Astrocyte of the hippocampus (primary cell): ENCODE measurements at places on chromosomes 12 and 14.

DNA sequence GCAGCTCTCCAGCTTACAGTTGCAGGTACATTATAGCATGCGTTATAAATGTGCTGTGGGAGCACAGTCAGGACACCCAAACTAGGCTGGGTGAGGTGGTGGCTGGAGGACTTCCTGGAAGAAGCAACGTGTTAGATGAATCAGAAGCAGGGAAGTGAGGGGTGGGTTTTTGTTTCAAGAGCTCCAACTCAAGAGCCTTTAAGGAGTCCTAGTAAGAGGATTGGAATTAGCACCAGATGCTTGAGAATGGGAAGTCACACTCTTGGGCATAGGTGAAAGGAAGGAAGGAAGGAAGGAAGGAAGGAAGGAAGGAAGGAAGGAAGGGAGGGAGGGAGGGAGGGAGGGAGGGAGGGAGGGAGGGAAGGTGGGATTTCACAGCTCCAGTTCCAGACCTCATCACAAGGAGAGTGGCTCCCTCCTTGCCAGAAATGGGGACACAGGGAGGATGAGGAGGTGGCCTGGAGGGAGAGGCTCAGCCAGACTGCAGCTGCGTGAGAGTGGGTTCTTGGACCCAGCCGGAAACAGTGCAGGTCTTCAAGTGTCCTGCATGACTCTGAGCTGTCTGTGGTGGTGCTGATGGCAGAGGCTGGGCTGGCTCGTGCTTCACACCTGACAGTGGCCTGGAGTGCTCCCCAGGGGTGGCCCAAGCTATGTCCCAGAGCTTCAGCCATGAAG, 115.7 kb upstream of the GSC start:
- no peak for DNase-seq

DNA sequence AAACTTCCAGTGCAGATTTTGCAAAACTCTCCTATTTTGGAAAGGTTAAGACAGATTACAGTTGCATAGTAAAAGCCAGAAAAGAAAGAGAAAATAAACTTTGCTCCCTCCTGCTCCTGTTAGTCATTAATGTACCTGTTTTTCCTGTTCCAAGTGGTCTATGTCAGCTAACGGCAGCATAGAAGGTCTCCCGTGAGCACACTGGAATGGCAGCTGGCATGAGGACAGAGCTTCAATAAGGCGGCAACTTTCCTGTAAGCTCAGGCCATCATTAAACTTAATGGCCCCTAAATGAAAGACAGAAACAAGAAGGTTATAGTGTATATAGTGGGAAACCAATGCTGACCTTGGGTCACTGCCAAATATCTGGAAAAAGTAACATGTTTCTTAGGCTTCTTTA, 16.0 kb downstream of the EIF2B2 start:
- no peak for DNase-seq

DNA sequence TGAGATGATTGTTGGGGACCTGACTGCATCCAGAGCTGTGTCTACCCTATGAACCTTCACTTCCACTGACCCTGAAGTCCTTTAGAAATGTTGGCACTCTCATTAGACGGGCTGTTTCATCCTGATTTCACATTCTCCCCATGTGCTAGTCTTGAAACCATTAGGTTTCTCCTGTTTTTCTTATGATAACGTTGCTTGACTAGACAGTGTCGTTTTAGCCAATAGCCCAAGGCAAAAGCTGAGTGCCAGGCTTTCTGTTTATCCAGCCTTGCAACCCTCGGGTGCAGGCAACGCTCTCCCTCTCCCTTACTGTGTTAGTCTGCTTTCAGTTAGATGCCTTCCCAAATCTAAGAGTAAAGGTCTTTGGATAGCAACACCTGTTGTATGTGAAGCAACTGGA, 30.1 kb downstream of the DACT1 start:
- no peak for DNase-seq

GRCh38 chr14:33039311-33039710, 100.6 kb downstream of the NPAS3 start:
- DNase-seq: peak; percentile 30

DNA sequence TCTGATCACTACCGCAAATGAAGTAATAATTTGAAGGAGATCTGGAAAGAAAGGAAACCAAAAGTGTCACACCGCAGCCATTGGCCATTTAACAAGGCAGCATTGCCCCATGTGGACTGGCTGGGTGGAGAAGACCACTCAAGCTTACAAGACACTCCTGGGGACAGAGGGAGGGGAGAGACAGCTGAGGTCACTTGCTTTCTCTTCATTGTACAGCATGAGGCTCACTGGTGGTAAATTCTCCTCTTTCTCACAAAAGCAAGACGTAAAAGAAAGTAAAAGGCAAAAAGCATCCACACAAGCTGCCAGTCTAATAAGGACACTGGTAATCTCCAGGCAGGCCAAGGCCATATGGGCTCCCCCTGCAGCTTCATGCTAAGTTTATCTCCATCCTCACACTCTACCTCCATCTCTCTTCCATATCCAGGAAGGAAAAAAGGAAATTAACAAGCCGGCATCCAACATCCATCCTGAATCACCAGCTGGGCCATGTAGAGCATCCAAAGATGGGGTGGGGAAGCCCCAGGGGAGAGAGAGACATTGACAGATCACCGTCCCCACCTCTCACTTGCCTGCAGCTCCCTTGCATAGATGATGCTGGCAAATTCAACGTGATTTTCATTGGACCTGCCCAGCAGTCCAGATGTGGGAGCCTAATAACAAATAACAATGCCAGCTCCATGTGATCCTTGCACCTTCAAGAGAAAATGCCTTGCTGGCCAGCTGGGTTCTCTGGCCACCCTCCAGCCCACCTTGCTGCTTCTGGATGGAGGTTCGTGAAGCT, 100.6 kb downstream of the DPF3 start:
- no peak for DNase-seq

DNA sequence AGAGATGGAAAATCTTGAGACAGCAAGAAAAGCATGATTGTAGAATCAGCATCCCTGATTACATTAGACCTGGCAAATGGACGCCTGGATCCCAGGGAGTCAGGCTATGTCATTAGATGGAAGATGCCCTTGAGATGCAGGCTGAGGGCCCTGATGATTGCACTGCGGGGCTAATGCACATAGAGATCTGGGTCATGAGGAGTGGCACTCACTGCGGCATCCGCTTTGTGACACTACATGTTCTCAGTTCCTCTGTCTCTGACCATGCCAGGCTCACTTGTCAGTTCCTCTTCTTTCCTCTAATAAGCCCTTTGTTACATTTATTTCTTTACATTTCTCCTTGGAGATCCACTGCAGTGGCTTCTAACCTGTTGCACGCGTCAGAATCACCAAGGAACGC, 70.1 kb upstream of the GPATCH2L start:
- no peak for DNase-seq

DNA sequence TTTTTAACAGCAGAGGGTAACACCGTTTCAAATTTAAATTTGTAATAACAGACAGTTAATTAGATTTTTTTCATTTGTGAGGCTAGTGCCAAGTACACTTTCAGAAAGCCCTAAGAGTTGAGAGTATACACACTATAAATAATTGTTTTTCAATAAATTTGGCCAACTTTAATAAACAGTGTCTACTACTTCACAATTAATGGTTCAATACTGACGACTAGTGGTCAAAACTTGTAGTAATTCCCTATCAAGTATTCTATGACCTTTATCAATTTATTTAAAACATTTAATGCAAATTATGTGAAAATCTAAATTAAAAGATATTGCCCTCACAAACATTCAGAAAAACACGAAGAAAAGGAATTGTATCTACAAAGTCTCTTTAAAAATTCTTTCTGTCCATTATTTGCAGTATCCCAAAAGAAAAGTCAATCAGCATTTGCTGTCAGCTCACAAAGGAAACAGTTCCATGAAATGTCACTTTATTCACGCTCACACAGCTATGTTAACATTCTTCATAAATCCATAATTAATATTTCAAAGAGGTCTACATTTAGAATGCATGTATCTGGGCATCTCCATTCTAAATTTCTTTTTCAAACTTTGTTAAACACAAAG, 91.2 kb downstream of the CEP128 start:
- DNase-seq: peak; percentile 65

DNA sequence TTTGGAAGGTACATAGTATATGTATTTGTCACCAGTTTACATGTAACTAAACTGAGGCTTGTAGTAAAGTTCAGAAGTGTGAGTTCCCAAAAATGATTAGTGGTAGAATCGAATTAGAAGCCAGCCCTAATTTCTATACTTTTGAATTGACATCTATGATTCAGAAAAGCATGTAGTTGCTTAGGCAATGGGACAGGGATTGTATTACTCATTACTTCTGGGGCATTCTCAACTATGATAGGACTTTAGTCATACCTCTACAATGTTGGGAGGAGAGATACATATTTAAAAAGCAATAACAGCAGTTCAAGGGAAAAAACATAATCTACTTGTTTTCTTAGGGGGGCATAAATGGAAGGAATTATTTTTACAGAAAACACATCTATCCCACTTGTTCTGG, 277.9 kb upstream of the E2F7 start:
- no peak for DNase-seq

- DNase-seq: no peak
Observed at GRCh38 chr12:117294189-117294603, 67.2 kb downstream of the NOS1 start.

DNA sequence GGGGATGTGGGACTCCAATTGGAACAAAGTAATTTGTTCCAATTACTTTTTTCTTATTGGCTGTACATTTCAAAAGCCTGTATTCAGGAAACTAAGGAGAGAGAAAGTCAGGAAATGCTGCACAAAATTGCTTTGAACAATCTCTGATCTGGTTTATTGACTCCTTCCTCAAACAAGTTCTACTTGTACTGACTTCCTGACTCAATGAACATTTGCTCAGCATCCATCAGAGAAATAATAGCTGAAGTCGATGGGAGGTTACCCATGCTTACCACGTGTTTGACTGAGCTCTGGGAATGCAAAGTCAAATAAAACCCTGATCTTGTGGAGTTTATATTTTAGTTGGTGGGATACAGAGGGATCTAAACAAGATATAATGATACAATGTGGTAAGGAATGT, 15.4 kb upstream of the C12orf75 start:
- no peak for DNase-seq

GRCh38 chr14:68427550-68427890, 365.3 kb downstream of the ZFP36L1 start:
- no peak for DNase-seq
